ENCODE measurements at places on chromosomes 5 and 9.

DNA sequence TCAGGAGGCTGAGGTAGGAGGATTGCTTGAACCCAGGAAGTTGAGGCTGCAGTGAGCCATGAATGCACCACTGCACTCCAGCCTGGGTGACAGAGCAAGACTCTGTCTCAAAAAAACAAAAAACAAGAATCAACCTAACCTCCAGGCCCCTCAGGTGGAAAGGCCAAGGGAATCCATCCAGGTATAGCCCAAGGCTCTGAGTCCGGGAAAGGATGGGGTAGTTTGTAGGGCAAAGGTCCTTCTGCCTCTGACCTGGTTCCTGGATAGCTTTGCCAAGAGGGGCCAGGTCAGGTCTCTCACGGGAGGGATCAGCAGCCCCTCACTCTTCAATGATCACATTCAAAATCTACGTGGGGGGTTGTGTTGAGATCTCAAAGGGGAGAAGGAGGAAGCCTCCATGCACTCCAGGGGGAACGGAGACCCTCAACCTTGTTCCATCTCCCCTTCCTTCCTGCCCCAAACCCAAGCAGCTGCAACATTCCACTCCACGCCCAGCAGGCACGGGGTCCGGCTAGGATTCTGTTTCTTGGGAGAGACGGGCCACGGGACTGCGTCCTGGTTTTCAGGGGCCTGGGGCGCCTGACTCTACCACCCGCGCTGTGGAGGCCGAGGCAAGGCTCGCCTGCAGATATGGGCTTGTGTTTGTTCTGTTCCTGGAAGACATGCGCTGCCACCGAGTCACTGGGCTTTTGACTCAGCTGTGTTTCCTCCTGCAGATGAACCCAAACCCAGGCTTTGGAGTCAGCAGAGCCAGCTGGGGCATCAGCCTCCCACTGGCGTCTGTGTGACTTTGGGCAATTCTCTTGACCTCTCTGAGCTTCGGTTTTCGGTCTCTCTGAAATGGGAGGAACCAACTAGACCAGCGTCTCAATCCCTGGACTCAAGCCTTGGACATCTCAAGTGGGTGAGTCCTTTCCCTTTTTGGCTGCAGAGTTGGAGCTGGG, 35.5 kb downstream of the PLPP7 start:
- DNase-seq: no peak

DNA sequence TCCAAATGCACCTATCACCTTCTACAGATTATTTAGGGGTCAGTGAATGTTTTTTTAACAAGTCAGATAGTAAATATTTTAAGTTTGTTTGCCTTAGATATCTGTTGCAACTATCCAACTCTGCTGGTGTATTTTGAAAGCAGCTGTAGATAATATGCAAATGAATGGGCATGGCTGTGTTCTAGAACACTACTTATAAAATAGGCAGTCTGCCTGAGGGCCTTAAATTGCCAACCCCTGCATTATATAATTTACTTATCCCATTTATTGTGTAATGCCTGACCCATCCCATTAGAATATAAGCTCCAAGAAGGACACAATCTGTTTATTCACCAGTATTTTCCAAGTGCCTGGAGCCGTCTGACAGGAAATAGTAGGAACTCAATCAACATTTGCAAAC, 149.0 kb downstream of the TTC39B start:
- no peak for DNase-seq

GRCh38 chr5:178589180-178590140, 733 bp downstream of the COL23A1 start:
- no peak for DNase-seq

DNA sequence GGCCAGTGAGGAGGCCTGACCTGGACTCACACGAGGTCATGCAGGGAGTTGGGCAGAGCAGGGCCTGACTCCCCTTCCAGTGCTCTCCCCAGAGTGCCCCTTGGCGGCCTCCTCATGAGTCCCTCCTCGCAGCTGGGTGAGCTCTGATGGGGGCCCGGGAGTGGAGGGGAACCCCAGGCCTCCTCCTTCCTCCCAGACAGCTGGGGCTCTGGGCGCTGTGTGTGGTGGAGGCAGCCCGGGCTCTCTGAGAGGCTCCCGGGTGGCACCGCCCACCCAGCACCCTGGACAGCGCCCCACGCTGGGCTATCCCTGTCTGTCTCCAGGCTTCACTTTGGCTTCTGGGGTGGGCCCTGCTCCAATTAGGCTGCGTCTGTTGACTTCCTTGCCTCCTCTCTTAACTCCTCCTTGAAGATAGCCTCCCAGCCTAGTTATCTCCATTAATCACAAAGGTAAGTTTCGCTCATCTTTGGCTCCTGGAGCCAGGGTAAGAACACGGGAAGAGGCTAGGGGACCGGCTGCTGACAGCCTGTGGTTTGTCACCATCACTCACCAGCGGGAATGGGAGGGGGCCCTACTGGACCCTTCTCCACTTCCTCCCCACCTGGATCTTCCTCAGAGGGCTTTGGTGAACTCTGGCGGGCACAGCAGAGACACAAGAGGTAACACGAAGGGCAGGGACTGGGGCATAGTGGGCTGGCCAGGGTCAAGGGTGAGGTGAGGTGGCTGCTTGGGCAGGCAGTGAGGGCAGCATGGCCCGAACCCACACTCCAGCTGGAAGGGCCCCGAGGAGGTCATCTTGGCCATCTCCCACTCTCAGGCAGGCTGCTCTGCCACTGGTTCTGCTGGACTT, 13.1 kb downstream of the PSD2 start:
- no peak for DNase-seq

DNA sequence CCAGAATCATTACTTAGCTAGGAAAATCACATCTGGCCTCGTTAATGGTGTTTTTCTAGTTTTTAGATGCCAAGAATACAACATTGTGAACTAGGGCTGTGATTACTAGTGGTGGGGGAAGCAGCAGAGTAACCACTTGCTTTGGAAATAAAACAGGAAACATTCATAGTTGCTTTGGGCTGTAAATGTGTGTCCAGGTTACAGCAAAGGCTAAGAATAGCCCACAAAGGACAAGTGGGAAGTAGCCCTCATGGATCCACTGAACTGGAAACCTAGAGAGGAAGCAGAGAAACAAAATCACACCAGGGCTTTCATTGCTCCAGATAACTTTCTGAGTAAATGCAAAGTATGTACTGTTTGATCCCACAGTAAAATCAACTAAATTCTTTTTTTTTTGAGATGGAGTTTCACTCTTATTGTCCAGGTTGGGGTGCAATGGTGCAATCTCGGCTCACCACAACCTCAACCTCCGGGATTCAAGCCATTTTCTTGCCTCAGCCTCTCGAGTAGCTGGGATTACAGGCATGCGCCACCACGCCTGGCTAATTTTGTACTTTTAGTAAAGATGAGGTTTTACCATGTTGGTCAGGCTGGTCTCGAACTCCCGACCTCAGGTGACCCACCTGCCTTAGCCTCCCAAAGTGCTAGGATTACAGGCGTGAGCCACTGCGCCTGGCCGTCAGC, 56.2 kb upstream of the TNFSF15 start:
- DNase-seq: no peak

GRCh38 chr5:116778032-116778431, 203.4 kb upstream of the SEMA6A start:
- DNase-seq: no peak

DNA sequence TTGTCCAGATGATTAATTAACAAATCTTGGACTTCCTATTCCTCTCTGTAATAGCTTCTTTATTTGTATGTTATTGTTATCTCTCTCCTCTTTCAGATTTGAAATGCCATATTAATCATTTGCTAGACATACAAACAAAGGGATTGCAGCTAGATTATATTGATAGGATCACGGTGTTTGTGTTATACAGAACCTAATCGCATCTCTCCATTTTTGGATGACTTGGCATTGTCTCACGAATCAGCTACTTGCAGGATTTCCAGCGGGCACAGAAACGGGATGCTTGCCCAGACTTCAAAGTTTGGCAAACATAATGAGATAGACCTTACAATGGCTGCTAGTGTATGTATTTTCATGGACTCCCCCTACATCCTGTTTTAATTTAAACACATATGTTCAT, 368.1 kb downstream of the TLE4 start:
- DNase-seq: no peak

- DNase-seq: no peak
Measured at GRCh38 chr5:42908086-42908485, 96.4 kb upstream of the SELENOP start.

GRCh38 chr5:36393656-36394428, 92.1 kb upstream of the RANBP3L start:
- no peak for DNase-seq
